ENCODE measurements at places on chromosomes 5 and 9.

DNA sequence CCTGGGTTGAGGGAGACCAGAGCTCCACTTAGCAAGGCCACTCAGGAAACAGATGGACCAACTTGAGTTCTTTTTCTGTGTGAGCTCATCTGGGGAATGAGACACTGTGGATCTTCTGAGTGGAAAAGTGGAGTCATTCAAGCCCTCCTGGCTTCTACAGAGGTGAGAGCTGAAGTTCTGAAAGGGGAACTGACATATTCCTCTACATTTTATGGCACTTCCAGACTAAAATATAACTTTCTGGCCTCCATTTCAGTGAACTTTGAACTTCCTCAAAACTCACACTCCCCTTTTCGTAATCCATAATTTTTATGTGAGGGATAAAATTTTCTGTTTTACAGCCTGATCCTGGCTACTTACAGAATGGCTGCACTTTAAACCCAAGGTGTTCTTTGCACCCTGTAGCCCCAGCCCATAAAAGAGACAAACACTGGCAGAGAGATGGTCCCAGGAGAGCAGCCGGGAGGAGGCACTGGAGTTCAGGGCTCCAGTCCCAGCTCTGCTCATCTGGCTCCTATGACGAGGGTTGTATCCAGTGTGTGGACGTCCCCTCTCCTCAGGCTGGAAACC lies 10.8 kb downstream of the SPAAR start:
- no peak for DNase-seq

DNA sequence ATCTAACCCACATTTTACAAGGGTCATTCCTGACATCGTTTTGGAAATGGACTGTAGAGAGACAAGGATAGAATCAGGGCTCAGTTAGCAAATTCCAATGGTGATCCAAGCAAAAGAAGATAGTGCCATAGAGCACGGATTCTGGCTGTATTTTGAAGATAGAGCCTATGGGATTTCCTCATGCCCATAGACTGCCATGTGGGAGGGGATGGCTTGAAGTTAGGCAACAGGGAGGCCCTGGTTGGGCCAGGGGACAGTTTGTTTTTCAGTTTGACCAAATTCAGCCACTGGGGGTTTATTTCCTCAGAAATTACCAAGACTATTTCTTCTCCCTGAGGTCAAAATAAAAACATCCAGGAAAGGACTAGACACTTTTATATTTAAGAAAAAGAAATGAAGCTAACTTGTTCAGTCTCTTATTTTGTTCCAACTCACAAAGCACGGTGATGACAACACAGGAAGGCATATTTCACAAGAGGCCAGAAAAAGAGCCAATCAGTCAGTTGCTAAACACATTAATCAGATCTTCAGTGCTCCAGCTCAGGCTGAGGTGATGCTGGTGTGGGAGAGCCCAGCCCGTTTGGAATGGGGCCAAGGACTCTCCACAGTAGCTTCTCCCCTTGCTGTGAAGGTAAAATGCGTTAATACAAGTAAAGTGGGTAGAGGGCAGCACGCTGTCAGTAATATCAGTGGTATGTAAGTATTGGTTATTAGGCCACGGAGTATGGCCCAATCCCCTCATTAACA lies 4.4 kb upstream of the DCTN4 start:
- DNase-seq: peak; percentile 99

- peak; percentile 34 for DNase-seq
Observed at GRCh38 chr9:116005205-116005604, 148.4 kb upstream of the PAPPA start.

DNA sequence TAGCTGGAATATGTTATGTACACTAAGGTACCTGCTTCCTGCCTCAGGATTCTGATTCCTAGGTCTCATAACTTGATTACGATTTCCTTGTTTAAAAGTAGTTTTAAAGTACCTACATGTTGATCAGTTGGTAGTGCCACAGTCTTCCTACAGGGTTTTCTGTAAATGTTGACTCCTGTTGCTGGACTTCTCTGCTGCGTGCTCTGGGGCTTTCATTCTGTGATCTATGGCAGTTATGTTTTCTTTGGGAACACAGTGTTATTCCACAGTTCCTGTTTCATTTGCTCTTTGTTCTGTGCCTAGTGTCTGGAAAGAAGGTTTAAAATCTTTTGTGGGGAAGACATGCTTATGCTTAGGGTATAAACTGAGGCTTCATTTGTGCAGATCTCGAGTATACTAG lies 343.5 kb downstream of the PLK2 start:
- DNase-seq: no peak

DNA sequence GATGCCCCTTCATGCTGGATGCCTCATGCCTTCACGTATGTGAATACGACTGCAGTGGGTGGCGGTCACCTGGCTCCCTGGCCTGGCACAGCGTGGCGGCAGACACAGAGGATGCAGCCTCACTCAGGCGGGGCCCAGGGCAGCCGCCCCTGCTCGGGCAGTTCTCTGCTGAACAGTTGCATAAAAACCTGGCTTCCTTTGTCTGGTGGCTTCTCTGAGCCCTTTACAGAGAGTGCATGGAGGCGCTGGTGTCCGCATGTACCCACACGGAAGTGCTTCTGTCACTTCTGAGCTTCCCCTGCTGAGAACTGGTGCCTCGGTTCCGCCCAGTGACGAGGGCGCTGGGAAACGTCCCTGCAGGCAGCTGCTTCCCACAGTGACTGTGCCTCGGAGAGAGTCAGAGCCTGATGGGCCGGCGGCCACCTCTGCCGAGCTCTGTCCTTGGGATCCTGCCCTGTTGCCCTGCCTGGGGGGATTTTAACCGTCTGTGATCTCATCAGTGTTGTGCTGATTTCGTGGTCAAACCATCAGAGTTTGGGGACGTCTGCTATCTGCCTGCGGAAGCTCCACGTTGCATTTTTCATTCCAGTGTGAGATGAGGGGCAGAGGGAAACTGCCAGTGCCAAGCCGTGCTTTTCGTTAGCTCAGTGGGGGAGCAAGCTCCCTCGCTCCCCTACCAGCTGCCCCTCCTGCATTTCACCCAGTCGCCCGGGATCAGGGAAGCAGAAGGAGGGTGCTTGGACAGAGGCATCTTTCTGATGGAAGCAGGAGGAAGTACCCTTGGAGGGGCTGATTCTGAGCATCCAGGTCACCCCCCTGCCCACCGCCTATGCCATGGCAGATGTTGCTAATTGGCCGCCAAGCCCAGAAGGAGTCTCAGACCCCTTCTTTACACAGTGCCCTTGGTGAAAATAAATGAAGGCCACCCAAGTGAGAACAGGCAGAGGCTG lies 153.0 kb upstream of the COL5A1 start:
- DNase-seq: no peak

GRCh38 chr5:68182534-68182933 lies 33.0 kb upstream of the PIK3R1 start:
- no peak for DNase-seq

DNA sequence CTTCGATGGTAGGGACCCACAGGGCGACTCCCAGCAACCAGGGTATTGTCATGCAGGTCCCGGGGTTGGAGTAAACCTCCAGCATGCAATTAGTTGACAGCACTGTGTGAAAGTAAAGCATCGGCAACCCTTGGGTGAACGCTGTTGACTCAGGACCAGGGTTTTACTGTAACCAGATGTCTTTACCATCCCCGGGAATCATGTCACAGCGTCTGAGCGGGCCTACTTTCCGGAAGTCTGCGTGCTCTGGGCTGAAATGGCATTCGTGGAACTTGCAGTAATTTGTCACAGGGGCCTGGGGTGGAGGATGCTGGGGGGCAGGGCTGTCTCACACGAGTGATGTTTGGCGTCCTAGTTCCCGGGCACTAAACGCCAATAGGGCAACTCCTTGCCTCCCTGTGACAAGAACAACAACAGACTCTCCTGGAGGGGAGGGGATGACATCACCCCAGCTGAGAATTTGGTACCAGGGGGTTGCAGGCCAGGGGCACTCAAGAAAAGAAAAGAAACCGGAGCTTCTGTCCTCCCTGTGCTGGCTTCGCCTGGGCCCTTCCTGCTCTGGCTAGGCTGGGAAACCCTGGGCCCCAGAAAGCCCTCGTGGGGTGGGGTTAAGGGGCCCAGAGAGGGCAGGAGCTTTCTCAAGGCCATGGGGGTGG lies 10.1 kb upstream of the UBAC1 start:
- DNase-seq: no peak

DNA sequence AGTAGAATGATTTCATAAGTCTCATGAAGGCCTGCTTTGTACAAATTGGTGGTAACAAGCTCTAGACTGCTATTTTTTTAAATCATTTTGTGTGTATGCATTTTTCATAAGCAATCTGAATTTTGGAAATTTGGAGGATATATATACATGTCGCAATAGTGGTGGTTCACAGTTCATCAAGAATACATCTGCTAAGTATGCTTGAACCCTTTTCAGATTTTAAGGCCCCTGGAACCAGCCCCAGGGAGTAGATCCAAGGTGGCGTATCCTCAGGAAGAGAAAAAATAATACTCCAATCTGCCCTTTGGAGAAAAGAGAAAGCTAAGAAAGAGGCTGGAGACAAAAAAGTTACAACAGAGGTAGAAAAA lies 141.6 kb downstream of the HINT1 start:
- no peak for DNase-seq

GRCh38 chr9:69675563-69675962 lies 3.4 kb upstream of the APBA1 start:
- DNase-seq: no peak

- no peak for DNase-seq
Observed at GRCh38 chr9:84966876-84967830, 297.6 kb downstream of the NTRK2 start.
